ENCODE measurements at places on chromosomes 12 and 14. TPM values are rescaled to one million over a fixed set of nuclear protein-coding genes. Genes with fewer than 3 reads are reported as not detected.

DNA sequence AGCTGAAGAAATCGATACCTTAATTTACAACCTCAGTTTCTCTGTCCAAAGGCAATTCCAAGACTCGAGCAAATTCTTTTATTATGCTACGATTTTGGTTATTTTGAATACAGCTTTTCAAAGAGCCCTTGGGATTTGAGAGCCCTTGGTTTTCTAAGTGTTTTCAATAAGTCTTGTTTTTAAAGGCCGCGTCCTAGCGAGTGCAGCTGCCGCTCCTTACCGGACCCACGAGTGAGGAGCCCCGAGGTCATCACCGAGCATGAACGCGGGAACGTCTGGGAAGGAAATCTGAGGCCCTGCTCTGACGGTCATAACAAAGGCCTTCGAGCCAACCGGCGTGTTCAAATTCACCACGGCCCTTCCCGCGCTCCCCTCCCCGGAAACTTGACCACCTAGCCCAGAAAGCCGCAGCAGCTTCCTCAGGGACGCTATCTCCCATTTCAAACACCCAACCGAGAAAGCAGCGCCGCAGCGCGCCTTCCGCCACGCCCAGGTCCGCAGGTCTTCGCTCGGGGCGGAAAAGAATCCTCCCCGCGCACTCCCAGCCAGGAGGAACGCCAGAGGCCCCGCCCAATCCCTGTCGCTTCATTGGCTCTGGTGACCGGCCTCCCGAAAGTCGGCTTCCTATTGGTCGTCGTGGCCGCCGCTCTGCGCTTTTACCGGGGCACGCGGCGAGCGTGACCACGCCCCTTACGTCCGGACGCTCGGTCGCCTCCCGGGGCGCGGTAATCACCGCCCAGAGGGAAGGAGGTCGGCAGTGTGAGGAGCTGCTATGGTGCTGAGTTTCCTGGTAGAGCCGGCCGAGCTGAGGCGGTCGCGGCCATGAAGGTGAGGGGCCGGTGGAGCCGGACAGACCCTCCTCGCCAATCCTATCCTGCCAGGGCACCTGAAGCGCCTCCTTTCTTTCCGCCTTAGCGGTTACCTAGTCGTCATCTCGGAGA lies at the start of gene RNF34:
RNF34 (plus strand) TSS at position 728 of the 941 bp plus-strand sequence; CDS start at position 823, 95 bp downstream.
- peak; percentile 97 for DNase-seq

DNA sequence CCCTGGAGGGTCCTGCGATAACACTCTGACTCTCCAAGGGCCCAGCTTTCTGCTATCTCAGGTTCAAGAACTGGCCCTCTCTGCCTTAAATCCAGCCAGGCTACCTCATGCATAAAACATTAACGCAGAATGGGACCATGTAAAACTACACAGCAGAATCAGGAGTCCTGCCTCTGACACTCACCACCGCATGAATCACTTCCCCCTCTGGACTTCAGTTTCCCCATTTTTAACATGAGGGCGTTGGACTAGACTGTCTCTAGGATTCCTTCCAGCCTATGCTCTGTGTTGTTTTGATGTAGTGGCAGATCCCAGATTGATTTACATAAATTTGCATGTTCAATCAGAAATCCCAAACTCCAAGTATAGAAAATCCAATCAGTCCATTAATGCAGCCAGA lies 3.3 kb downstream of the NCKAP5L start:
- peak; percentile 83 for DNase-seq

GRCh38 chr14:101567252-101567651 lies 6.0 kb downstream of the DIO3 start:
- DNase-seq: no peak

- peak; percentile 44 for DNase-seq
Observed at GRCh38 chr12:112353393-112353792, 28.8 kb downstream of the HECTD4 start.

- peak; percentile 46 for DNase-seq
Observed at GRCh38 chr12:50055831-50056638, 1.4 kb upstream of the ASIC1 start.

DNA sequence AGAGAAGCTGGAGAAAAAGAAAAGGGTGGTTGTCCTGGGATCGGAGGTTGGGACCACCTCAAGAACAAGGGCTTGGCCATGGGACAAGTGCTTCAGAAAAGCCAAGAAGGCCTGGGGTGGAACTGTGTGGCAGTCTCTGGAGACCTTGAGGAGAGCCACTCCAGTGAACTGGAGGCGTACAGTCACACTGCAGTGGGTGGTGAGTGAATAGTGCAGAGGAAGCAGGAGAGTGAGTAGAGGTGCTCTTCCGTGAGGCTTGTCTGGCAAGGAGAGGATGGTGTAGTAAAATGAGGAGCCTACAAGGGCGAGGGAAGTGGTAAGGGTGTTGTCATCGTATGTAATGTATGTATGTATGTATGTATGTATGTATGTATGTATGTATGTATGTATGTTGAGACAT lies 20.9 kb downstream of the RASSF3 start:
- no peak for DNase-seq

GRCh38 chr12:57579677-57580465 lies 11.1 kb upstream of the PIP4K2C start:
- peak; percentile 24 for DNase-seq

GRCh38 chr14:55356913-55357312 lies 54.7 kb downstream of the ATG14 start:
- no peak for DNase-seq

GRCh38 chr12:68850390-68850789 lies 42.4 kb downstream of the MDM2 start:
- DNase-seq: no peak

DNA sequence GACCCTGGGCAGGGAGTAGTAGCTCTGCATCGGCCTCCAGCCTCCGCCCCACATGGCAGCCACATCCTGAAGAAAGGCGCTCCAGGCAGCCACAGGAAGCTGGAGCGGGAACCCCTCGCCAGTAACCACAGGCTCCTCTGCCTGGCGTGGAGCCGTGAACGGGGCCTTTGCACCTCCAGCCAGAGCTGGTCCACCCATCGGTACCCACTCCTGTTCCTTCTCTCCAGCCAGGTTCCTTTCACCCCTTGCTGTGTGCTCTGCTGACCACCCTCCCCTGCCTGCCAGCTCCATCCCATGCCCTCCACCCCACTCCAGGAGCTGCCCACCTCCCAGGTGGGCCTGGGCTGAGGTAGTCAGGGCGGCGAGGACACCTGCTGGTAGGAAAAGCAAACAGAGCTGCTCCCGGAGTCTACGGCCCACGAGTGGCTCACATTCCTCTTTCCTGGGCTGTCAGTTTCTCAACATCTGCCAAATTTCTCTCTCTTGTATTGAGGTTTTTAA lies 2.7 kb downstream of the TGFB3 start:
- DNase-seq: peak; percentile 38

GRCh38 chr12:85278598-85279448 lies 1.2 kb upstream of the ALX1 start:
- no peak for DNase-seq

DNA sequence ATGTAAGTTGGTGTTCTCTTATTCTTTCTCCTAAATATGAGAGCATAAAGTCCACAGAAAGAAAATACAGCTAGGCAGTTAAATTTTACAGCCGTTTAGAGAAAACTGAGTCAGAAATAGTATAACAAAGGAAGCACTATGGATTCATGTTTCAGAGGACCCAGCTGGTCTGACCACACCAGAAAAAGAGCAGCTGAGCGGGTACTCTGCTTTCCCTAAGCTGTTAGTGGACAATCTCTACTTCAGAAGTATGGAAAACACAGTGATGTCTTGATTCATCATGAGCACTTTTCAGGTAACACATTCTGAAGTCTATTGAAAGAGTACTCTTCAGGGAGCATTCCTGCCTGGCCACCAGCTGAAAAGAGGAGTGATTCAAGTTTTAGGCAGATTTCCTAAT lies 12.4 kb downstream of the PPM1H start:
- DNase-seq: no peak

- DNase-seq: no peak
Observed at GRCh38 chr12:87656311-87656710, 372.9 kb downstream of the C12orf50 start.

DNA sequence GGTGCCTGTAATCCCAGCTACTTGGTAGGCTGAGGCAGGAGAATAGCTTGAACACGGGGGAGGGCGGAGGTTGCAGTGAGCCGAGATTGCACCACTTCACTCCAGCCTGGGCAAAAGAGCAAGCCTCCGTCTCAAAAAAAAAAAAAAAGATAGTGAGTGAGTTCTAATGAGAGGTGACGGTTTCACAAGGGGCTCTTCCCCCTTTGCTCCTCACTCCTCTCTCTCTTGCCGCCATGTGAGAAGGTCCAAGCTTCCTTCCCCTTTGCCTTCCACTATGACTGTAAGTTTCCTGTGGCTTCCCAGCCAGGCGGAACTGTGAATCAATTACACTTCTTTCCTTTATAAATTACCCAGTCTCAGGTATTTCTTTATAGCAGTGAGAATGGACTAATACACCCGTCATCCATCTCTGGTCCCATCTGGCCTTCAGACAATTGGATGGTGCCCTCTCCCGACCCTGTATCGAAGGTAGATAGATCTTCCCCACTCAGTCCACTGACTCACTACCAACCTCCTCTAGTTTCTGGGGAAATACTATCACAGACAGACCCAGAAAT lies 27.0 kb upstream of the RCOR1 start:
- no peak for DNase-seq

- DNase-seq: no peak
Observed at GRCh38 chr14:75646762-75647161, 13.9 kb downstream of the ERG28 start.

KRT1 gene
- not detected for polyA plus RNA-seq

KRT71 gene
- not detected for polyA plus RNA-seq

ZFYVE21 gene
- 93.4 TPM for polyA plus RNA-seq
